ENCODE measurements at places on chromosomes 3 and 15. TPM values are rescaled to one million over a fixed set of nuclear protein-coding genes. Genes with fewer than 3 reads are reported as not detected.

SERINC4 gene
- polyA plus RNA-seq, result 0.06 TPM

GRCh38 chr3:162740941-162741596 is 1244.5 kb downstream of the OTOL1 start:
- no peak for DNase-seq

DNA sequence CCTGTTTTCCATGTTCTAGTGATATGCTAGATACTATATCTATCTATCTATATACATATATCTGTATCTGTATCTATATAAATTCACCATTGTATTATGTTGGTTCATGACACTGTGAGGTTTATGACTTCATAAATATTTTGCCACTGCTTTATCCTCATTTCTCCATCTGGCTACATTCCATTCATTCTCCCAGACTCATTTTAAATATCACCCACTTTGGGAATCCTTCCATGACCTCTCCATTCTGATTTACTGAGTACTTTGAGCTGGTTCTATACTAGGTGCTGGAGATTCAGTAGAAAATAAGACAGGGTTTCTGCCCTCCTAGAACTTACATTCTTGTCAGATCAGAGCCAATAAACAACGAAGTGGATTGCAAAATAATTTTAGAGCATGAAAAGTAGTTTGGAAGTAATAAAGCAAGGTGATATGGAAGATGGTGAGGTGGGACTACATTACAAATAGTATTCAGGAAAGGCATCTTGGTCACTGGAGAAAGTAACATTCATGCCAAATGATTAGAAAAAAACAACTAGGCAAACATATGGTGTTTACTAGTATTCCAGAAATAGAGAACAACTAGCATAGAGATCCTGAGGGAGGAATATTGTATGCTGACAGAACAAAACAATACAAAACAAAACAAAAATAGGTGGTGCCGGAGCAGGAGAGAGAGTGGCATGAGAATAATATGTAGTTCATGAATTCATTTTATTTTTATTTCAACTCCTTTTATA is 11.6 kb upstream of the PLSCR4 start:
- DNase-seq, result no peak

DNA sequence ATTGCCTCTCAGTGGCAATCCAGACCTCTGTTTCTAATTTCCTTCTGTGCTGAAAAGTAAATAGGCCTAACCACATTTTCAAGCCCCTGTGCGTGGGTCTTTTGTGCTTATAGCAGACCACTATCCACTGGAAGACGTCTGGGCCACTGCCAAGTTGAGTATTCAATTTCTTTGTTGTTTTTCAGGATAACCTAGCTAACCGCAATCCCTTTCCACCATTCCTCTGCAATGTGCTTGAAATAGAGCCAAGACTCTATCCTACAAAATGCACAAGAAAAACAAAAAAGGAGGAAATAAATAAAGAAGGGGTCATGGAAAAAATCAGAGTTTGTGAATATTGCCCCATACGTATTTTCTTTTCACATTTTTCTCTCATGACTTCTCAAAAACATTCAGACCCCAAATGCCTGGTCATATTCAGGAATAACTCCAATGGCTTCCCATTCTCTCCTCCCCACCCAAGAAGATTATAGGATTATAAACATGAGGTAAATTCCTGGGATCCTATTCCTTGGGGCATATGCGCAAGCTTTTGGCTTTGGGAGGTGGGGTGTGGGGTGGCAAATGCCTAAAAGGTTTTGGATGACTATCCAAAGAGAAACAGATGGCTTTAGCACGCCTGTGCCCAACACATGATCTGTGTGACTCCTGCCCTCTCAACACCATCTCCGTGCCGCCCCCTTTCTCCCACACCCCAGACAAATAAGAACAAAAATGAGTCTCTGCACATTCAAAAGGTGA is 217.9 kb upstream of the THBS1 start:
- no peak for DNase-seq

DNA sequence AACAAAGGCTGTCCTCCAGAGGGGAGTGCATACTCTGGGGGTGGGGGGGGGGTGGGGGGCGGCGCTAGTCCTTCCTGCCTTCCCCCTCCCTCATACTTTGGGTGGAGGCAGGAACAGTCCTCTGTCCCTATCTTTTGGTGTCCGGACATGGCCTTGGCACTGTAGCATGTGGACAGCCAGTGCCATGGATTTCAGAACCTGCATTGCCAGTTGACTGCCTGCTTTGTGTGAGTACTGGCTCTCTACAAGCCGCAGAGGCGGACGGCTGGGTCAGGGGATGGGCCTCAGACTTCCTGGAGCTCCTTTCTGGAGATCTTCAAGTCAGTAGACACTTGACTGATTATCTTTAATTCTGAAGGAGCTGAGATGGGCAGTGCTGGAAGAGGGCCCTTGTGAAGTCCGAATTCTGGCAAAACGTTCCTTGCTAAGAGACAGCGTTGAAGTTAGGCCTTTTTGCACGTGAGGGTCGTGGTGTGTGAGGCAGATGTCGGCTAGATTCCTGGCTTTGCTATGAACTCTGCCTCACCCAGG is 2.5 kb downstream of the CLDN11 start:
- DNase-seq, result no peak

DPPA2 gene
- polyA plus RNA-seq, result not detected

DNA sequence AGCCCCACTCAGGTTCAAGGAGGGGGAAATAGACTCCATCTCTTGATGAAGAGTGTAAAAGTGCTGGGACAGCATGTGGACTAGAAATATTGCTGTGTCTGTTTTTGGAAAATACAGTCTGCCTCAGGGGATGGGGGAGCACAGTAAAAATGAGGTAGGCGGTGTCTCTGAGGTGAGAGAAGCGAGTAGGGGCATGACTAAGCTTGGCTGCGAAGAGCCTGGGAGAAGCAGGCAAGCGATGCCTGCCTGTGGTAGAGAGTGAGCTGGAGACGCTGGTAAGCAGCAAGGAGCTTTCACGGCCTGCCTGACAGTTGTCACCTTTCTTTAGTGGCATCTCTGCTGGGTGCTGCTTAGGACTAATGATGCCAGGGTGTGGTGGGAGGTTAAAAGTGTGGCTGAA is 49.0 kb upstream of the DCLK3 start:
- DNase-seq, result peak; percentile 54

- no peak for DNase-seq
Measured at GRCh38 chr15:83984601-83985000, 251.0 kb upstream of the GOLGA6L4 start.

GRCh38 chr15:23869396-23869795 is 182.3 kb upstream of the NDN start:
- no peak for DNase-seq

KPNA4 gene
- polyA plus RNA-seq, result 13.6 TPM

DNA sequence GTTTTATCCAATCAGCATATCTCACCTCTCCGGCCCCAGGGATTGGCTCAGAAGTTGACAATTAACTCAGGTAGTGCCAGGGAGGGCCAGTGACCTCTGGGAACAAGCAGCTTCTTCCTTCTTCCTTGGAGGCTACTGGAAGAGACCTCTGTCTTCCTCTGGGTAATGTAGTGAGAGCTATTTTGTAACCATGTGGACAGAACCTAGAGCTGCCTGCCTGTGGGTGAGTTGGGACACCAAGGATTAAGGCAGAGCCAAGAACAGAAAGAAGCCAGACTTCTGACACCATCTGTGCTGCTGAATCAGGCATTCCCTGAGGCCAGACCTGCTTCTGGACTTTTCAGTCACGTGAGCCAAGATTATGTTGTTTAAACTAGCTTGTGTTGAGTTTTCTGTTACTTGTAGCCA is 5.9 kb upstream of the NDUFAF1 start:
- peak; percentile 47 for DNase-seq

- peak; percentile 42 for DNase-seq
Measured at GRCh38 chr15:62607643-62608042, 434.9 kb upstream of the TPM1 start.

DNA sequence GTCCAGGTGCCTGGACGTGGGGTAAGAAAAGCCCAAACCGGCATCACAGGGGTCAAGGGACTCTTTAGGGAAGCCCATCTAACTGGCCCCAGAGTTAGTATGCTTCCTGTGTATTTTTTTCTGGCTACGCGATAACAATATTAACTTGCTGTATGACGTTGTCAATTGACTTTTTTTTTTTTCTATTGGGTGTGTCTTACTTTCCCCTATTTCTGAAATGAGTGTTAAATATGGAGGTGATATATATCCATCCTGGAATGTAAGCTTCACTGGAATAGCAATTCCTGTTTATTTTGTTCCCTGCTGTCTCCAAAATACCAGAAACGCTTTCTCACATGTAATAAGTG is 598 bp upstream of the GMNC start:
- no peak for DNase-seq

DNA sequence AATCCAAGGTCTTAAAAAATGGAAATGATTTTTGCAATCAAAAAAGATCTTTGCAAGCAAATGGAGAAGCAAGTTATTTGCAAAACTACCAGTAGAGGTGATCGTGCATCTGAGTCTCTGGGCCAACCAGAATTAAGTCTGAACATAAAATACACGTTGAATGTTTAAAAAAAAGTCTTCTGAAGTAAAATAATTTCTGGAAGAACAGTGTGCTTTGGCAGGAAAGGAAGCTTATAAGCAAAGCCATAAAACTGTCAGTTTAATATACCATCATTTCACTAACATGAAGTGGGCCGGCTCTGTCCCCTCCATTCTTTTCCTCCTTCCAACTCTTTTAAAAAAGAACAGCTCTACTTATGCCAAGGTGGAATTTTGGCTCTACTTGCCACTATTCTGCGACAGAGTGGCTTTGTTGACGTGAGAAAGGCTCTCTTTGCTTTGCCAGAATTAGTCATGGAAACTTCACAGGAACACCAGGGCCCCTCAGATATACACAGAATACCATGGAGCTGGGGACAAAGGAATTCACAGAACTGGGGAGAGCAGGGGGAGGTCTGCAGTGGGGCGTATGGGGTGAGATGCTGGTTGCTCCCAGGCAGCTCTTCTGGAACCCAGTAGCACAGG is 29.8 kb downstream of the FSTL1 start:
- no peak for DNase-seq

COLQ gene
- polyA plus RNA-seq, result 0.19 TPM

GRCh38 chr3:101184111-101184510 is 136.3 kb downstream of the IMPG2 start:
- DNase-seq, result no peak

DNA sequence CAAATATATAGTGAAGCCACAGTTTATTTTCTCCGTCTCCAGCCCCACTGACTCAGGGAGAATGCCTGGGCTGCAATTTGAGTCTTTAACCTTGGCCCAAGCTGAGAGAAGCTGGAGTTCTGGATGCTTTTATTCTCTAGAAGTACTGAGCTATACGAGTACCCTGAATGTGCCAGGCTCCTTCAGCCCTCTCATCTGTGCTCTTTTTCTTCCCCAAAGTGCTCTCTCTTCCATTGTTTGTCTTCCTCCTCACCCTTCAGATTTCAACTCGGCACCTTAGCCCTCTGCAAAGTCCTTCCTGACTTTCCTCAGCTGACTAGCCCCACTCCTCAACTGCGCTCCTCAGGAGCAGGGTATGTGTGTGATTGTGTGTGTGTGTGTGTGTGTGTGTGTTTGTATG is 75.6 kb upstream of the AGBL1 start:
- no peak for DNase-seq

GRCh38 chr15:54033869-54034458 is 55.7 kb downstream of the UNC13C start:
- DNase-seq, result no peak

GRCh38 chr15:65580287-65580686 is 30.6 kb downstream of the INTS14 start:
- DNase-seq, result peak; percentile 44

RETNLB gene
- polyA plus RNA-seq, result not detected

CYP8B1 gene
- polyA plus RNA-seq, result not detected

MESP2 gene
- polyA plus RNA-seq, result 1.2 TPM

- no peak for DNase-seq
Measured at GRCh38 chr3:53303549-53303948, 43.8 kb downstream of the DCP1A start.

PTH1R gene
- polyA plus RNA-seq, result not detected

CD200R1L gene
- not detected for polyA plus RNA-seq

DNA sequence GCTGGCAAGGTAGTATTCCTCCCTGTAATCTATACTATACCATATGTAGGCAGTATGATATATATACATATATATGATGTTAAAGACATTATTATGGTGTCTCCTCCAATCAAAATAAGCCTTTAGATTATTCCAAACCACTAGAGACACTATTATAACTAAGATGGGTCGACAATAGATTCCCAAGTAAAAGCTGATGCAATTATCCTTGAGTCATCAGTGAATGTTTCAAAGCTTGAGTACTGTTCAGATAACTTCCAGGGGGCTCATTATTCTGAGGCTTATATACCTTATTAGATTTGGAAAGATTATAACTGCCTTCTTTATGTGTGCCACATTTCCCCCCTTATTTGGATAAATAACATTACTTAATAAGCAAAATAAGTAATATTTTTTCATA is 11.9 kb upstream of the C3orf38 start:
- peak; percentile 44 for DNase-seq

RBPMS2 gene
- not detected for polyA plus RNA-seq

DNA sequence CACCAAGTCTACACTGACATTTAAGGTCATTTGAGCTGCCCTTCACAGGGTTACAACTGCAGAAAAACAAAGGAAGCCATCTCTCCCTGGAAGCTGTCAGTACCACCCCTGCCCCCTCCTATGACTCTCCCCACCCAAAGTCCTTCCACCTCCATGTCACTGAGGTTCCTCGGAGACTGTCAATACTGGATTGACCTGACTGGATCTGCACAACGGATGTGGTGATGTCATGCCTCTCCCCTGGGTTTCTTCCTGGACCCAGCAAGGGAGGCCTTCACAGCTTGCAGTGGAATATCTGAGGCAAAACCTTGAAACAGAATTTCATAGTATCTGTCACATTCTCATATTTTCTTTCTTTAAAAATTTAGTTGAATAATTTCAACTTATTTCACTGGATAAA is 153.5 kb downstream of the CLSTN2 start:
- DNase-seq, result no peak

CYP1A2 gene
- not detected for polyA plus RNA-seq

DNA sequence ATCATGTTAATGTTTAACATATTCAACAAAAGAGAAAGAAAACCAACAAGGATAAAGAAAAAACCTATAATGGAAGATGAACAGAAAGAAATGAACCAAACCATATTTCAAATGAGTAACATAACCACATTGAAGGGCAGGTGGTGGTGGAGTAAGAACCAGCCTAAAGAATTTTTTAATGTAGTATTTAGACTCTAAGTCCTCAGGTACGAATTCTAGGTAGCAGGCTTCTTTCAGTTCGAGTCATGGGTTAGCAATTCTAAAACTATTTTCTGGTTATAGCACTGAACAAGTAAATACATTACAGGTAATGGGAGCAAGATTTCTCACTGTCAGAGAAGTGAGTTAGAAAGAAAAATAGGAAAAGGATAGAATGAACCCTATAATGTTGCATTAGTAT is 24.4 kb downstream of the DCBLD2 start:
- DNase-seq, result no peak

GRCh38 chr3:43855674-43856299 is 165.0 kb downstream of the ABHD5 start:
- DNase-seq, result no peak

- no peak for DNase-seq
Measured at GRCh38 chr3:168612671-168613070, 516.9 kb upstream of the GOLIM4 start.

RTF1 gene
- polyA plus RNA-seq, result 21.0 TPM

SLC9C1 gene
- not detected for polyA plus RNA-seq

GRCh38 chr3:53162672-53163443 is 1.8 kb downstream of the PRKCD start:
- DNase-seq, result peak; percentile 21

MEX3B gene
- 0.51 TPM for polyA plus RNA-seq

Measured in foreskin keratinocyte (primary cell).